GM23248 (cell line): ENCODE measurements at places on chromosomes 4 and X.

GRCh38 chr4:132180020-132180427, 969.1 kb upstream of the PCDH10 start:
- no peak for DNase-seq

GRCh38 chr4:164952551-164952950, 24.9 kb downstream of the TRIM61 start:
- DNase-seq: no peak

DNA sequence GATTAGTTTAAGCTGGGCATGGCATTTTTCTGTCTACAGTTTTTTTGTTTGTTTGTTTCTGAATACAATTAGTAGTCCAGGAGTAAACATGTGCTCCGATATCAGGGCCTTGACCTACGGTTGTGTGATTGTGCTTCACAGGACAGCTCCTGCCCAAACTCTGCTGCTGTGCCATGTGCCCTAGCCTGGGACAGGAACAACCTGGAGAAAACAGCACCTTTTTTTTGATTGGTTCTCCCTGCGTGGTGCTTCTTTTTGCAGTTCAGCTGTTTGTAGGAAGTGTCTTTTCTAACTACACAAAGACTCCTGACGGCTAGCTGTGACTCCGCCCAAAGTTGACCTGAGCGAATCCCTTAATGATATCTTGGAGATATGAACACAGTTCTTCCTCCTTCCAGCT, 158.8 kb downstream of the ATP10D start:
- DNase-seq: no peak

GRCh38 chrX:53287493-53288138, 6.2 kb upstream of the IQSEC2 start:
- DNase-seq: peak; percentile 82

DNA sequence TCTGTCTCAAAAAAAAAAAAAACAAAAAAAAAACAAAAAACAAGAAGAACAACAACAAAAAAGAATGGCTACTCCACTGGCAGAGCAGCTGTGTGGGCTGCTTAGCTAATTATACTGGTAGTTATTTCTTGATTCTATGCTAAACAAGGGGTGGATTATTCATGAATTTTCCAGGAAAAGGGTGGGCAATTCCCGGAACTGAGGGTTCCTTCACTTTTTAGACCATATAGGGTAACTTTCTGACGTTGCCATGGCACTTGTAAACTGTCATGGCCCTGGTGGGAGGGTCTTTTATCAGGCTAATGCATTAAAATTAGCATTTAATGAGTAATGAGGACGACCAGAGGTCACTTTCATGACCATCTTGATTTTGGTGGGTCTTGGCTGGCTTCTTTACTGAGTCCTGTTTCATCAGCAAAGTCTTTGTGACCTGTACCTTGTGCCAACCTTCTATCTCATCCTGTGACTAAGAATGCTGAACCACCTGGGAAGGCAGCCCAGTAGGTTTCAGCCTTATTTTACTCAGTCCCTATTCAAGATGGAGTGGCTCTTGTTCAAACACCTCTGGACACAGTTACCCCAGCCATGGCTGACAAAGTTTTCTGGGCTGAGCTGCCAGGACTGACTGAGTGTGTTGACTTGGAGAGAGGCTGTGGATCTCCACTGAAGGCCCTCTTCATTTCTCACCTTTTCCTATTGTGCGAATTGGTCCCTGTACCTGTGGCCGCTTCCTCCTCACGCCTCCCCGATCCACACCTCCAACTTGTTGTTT, 1.3 kb upstream of the OCIAD2 start:
- no peak for DNase-seq

DNA sequence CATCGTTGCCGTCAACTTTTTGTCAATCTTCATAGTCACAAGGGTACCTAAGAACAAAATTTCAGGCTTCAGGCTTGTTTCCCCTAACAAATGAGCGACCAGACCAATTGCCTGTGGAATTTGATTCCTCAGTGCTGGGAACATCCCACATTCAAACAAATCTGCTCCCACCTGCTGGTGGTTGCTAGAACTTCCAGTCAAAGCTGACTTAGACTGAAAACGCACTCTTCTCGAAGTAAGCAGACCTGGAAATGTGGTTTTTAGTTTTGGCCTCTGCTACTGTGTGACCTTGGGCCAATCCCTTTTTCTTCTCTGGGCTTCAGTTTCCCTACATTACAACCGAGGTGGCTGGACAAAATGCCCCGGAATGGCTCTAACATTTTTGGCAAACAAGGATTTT, 1.8 kb upstream of the GABRQ start:
- DNase-seq: peak; percentile 66

DNA sequence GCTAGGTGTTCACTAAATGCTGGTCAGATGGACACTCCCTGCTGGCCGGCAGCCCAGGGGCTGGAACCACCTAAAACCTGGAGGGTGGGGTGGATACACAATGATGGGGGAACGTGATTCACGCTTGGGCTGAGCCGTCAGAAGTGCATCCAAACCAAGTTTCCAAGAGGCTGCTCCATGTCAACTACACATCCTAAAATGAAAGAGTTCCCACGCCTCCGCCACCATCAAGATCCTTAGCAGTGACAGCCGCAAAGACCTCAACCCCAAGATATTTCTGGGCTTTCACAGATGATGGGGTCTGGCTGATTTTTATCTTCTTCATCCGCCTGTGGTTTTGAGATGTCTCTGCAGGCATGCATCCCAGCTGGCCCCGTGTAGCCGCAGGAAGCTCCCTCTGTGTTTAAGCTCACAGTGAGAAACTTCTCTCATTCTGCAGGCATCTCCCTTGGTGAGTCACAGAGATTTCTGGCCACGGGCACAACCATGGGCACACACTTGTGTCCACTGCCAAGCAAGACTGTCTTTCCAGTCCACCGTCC, 84.4 kb downstream of the HTRA3 start:
- peak; percentile 68 for DNase-seq

GRCh38 chrX:142134533-142134932, 70.6 kb downstream of the MAGEC2 start:
- DNase-seq: no peak

GRCh38 chrX:74422576-74423288, 1.4 kb downstream of the SLC16A2 start:
- peak; percentile 80 for DNase-seq

- no peak for DNase-seq
These were observed 188.2 kb downstream of the SOWAHB start for GRCh38 chr4:76709772-76710090.

DNA sequence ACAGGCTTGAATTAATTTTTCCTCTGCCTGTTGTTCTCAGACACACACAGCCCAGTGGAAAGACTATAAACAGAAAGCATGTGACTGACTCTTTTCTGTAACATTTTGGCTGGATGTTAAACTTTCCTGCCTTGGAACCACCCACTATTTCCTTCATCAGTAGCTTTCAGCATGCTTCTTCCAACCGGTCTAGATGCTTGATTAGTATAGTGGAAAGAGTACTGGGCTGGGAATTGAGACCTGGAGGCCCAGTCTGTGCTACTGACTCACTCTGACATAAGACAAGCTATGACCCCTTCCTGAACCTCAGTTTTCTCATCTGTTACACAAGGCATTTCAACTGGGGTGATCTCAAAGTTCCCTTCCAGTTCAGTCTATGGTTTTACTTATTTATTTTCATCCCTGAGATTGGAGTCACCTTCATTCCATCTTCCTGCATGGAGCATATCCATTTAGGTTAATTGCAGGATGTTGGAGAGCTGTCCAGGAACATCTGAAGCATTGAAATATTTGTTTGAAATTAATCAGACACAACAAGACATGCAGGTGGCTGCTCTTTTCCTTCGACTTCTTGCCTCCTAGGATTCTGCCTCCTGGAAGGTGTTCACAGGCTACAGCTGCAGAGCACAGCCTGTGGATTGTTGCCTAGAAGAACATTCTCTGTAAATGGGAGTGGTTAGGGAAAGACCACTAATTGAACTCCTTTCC, 173.4 kb downstream of the RTL9 start:
- peak; percentile 36 for DNase-seq

GRCh38 chr4:19266566-19266965, 985.1 kb upstream of the SLIT2 start:
- DNase-seq: no peak

GRCh38 chr4:98369322-98369721, 108.1 kb downstream of the RAP1GDS1 start:
- no peak for DNase-seq

DNA sequence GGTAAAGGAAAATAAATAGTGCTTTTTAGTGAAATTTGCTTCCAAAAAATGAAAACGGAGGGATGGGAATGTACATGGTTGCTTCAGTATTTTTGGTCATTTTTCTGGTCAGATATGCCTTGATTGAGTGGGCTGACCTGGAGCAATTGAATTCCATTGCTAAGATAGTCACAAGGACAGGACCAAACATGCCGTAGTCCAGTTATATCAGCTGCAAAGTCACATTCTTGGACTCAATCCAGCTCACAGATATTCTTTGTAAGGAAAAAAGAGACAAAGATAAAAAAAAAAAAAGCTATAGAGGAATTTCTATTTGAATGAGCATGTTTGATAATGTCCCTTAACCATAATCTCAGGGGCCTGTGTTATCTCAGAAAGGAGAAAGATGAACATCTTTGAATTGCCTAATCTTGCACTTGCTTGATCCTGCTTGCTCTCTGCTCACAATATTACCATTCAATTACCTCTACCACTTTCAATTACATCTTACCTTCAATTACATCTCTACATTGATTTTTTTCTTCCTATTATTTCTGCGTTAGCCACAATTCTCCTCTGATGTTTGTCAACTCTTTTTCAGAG, 75.4 kb upstream of the PACRGL start:
- DNase-seq: no peak

DNA sequence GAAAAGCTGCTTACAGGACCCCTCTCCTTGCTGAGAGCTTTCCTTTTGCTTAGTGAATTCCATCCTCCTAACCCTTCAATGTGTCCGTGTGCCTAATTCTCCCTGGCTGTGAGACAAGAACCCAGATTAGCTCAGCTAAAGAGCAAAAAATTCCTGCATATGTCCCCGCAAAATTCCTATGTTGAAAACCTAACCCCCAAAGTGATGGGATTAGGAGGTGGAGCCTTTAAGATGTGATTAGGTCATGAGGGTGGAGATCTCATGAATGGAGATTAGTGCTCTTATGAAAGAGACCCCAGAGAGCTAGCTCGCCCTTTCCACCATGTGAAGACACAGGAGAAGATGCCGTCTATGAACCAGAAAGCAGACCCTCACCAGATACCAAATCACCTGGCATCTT, 503.0 kb upstream of the DIAPH2 start:
- no peak for DNase-seq

DNA sequence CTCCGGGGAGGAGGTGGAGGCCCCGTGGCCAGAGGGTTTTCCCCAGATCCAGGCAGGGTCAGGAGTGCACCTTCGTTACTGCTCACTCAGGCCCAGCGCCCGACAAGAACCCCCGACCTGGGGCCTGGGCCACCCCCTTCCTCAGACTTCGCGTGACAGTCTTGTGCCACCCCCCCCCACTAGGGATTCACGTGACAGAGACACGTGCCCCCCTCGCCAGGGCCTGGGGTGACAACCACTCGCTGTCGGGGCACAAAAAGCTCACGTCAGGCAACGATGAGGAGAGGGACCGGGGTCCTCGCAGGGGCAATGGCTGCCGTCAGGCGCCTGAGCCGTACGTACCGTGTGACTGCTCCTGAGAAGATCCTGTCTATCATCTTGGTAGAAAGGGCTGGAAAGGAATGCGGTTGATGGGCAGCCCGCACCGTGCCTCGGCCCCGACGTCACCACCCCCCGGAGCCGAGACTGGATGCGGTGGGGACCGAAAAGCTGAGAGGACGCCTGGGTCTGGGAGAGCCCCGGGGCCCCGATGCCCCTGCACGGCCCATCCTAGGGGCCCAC, 23.0 kb upstream of the GTPBP6 start:
- DNase-seq: no peak

GRCh38 chr4:48269861-48270522, 354 bp upstream of the TEC start:
- peak; percentile 82 for DNase-seq

DNA sequence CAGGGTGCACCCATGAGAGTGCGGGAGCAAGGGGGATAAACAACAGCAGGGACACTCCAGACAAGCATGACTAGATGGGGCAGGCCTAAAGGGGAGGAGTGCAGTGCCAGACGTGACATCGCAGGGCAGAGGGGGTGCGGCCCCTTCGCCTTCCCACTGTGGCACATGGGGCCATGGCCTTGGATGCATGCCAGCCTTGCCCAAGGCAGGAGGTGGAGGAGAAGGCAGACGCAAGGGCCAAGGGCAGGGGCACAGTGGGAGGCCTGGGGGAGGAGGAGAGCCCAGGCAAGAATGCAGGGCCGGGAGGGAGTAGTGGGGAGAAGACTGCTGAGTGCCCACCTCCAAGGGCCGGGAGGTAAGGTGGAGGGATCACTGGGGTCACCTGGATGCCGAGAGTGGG, 21.6 kb downstream of the PNMA6E start:
- no peak for DNase-seq

GRCh38 chr4:14833053-14833452, 169.2 kb upstream of the CPEB2 start:
- no peak for DNase-seq

DNA sequence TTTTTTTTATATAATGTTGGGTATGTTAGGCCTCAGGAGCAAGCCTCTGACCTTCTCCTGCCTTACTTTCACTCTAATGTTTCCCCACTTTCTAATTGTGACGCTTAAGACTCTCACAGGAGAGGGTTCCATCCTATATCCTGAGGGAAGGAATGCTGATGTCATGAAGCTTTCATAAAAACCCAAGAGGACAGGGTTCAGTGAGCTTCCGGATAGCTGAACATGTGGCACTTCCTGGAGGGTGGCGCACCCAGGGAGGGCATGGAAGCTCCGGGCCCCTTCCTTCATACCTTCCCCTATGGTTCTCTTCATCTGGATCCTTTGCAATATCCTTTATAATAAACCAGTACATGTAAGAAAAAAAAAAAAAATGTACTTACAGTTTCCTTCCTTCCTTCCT, 48.0 kb upstream of the TMPRSS11E start:
- DNase-seq: no peak

GRCh38 chr4:108772402-108772801, 9.5 kb upstream of the ETNPPL start:
- no peak for DNase-seq

DNA sequence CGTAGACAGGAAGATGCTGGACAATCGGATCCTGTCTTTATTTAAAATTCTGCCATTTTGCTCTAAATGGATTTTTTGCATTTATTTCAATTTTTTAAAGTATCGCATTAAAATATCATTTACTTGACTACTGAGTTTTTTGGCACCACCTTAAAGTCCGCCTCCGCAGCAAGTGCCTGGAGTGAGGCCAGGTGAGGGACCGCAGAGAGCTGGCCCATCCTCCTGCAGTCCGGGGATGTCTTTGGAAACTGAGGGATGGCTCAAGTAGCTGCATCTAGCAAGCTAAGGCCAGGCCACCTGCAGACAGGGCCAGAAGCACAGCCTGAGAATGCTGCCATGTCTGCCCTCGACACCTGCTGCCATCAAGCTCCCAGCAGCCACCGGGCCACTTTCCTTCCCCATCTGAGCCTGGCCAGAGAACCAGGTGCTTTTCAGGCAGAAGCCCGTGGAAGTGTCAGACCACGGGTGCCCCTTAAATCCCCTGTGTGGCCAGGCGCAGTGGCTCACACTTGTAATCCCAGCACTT, 69.6 kb downstream of the ABLIM2 start:
- no peak for DNase-seq

GRCh38 chr4:110808351-110808878, 185.5 kb upstream of the PITX2 start:
- peak; percentile 44 for DNase-seq

GRCh38 chrX:150165776-150166610, 197.1 kb upstream of the MAMLD1 start:
- DNase-seq: peak; percentile 15

- peak; percentile 4 for DNase-seq
These were observed 14.8 kb upstream of the ADGRG2 start for GRCh38 chrX:19137067-19137466.
